ENCODE measurements at places on chromosomes 11 and 22. TPM values are rescaled to one million over a fixed set of nuclear protein-coding genes. Genes with fewer than 3 reads are reported as not detected.

Gene SYCE3
- not detected for total RNA-seq

Gene APOBEC3G
- 3.4 TPM for total RNA-seq

Gene GAB4
- not detected for total RNA-seq

Gene CLMP
- 126 TPM for total RNA-seq

Gene IL17REL
- not detected for total RNA-seq

Gene SCN4B
- total RNA-seq, result 2.0 TPM

Gene SMTNL1
- not detected for total RNA-seq

Gene LRRC75B
- 18.7 TPM for total RNA-seq

Gene PARVB
- total RNA-seq, result 15.3 TPM

Gene CHRDL2
- total RNA-seq, result 1.9 TPM

Gene SLC22A8
- total RNA-seq, result not detected

Gene SEC14L6
- total RNA-seq, result 0.27 TPM

Gene CRYBB3
- total RNA-seq, result not detected

Gene RBMXL2
- not detected for total RNA-seq

Gene HTR3A
- total RNA-seq, result not detected

Gene OR51A4
- total RNA-seq, result not detected

Gene USP2
- total RNA-seq, result 0.68 TPM

Gene CHRM4
- total RNA-seq, result 1.8 TPM

Gene OR10D3
- total RNA-seq, result not detected

Gene RTN4RL2
- not detected for total RNA-seq

Gene TNNT3
- total RNA-seq, result 8.3 TPM

Gene TUBA8
- total RNA-seq, result 0.41 TPM

Gene GPHA2
- total RNA-seq, result not detected

Gene EML3
- total RNA-seq, result 111 TPM

Gene TEX54
- not detected for total RNA-seq

Gene GSTP1
- total RNA-seq, result 272 TPM

Gene GAS2
- total RNA-seq, result 0.95 TPM

Gene ARL2
- 197 TPM for total RNA-seq

Gene AP5B1
- 26.3 TPM for total RNA-seq
